ENCODE measurements at places on chromosomes 1 and 21. TPM values are rescaled to one million over a fixed set of nuclear protein-coding genes. Genes with fewer than 3 reads are reported as not detected.

Gene NUP210L
- not detected for total RNA-seq

Gene LMNA
- total RNA-seq, result 46.8 TPM

Gene S100A9
- total RNA-seq, result not detected

Gene AKT3
- total RNA-seq, result 36.4 TPM

Gene SEMA6C
- total RNA-seq, result 17.5 TPM

Gene S1PR1
- total RNA-seq, result 3.5 TPM

Gene PRRX1
- not detected for total RNA-seq

Gene PGLYRP3
- total RNA-seq, result not detected

Gene HAO2
- not detected for total RNA-seq

Gene MCL1
- 218 TPM for total RNA-seq

Gene OR2T35
- total RNA-seq, result not detected

Gene APOBEC4
- total RNA-seq, result not detected

Gene ATP1A2
- total RNA-seq, result 34.8 TPM

Gene C1QA
- not detected for total RNA-seq

Gene RIMS3
- 21.0 TPM for total RNA-seq

Gene ACTA1
- total RNA-seq, result 56.2 TPM

Gene SH2D1B
- not detected for total RNA-seq

Gene PTPN14
- total RNA-seq, result 93.6 TPM

Gene CFHR2
- not detected for total RNA-seq

Gene KRTAP10-2
- not detected for total RNA-seq

Gene AQP10
- total RNA-seq, result not detected

Gene KRTAP12-2
- not detected for total RNA-seq

Gene CD34
- 0.39 TPM for total RNA-seq

Gene S100A16
- total RNA-seq, result 14.9 TPM

Gene KRTAP19-7
- total RNA-seq, result not detected

Gene CLDN17
- not detected for total RNA-seq

Gene MLLT11
- 18.1 TPM for total RNA-seq

Gene LCA5L
- total RNA-seq, result 0.57 TPM

Gene SH3BP5L
- total RNA-seq, result 28.4 TPM

Gene TMOD4
- total RNA-seq, result not detected

Gene ARMH1
- 0.63 TPM for total RNA-seq

Gene IRF6
- 13.3 TPM for total RNA-seq

Gene OR2T11
- total RNA-seq, result not detected

Gene IFI44L
- not detected for total RNA-seq

Gene KRTAP10-1
- total RNA-seq, result not detected

Gene SLC35E2B
- 46.3 TPM for total RNA-seq

Gene PTCH2
- total RNA-seq, result 1.2 TPM

Gene IGSF3
- total RNA-seq, result 32.2 TPM

Gene A3GALT2
- not detected for total RNA-seq

Gene CFHR3
- 0.52 TPM for total RNA-seq

Gene PPIAL4G
- not detected for total RNA-seq

Gene FCRL3
- total RNA-seq, result not detected

Gene COL24A1
- 0.77 TPM for total RNA-seq

Measured in H1 (cell line).